Mesendoderm (in vitro differentiated cells): ENCODE measurements at places on chromosomes 7 and 10.

DNA sequence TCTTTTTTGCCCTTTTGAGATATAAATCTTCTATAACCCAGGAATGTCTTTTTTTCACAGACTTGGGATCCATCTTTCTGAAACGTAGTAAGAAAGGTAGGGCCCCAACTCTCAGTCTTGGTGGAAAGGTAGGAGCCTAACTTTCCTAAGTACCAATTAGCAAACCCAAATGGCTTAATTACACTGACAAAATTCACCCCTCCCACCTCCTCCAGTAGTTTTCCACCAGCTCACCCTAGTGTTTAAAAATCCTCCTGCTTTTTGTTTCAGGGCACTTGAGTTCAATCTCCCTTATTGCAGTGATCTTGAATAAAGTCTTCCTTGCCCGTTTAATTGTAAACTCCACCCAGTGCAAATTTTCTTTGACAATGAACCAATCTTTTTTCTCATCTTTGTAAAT lies 600.0 kb downstream of the PHTF2 start:
- DNase-seq: peak; percentile 49

DNA sequence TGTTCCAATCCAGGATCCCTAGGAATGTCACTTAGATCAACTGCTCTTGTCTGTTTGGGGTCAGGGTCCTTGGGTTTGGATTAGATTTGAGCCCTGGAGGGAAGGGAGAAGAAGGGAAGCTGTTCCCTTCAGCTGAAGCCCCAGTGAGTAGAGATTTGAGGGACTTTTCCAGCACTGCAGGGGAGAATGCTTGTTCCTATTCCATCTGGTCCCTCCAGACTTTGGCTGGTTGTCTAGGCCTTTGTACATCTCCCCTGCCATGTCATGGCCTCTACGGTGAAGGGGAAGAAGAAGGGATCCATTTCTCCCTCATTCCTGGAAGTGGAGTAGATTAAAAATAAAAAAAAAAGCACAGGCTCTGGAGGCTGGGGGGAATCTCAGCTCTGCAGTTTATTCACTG lies 11.1 kb downstream of the C10orf62 start:
- no peak for DNase-seq

DNA sequence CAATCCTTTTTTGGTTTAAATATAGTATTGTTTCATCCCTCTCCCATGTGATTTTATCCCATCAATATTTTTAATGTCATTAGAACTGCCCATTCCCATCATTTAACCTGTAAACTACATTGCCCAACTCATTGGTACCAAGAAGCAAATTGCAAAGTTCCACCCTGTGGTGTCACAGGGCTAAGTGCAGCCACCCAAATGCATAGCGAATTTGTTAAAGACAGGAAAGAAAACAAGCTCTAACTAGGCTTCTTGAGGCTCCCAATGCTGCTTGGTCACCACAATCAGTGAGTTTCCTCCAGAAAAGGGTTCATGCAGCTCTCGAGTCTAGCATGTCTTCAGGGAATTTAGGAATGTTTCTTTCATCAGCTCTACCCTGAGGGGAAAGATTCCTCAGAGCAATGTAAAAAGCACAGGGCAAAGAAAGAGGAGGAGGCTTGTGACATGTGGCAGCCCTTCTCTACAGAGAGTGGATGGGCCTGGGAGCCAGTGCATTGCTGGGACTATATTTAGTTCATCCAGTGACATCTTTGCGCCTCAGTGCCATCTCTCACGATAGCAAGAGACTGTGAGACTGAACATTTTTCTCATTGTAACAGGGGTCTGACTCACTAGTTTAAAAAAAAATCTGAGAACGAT lies 58.1 kb downstream of the CAV1 start:
- peak; percentile 94 for DNase-seq

DNA sequence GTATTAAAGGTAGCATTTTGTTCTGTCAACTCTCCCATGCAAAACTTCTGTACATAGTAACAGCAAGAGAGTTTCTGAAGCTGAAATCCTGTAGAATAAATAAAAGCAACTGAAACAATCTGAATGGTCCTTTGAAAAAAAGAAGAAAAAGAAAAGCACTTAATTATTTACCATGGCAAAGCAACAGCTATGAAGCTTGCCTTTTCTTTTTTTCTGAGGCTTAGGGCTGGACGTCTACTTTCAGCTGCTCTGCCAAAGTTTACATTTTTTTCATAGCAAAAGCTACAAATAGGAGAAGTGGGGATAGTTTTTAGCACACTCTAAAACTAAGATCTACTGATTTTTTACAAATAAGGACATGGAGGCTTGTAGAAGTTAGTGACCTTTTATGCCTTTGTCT lies 31.3 kb upstream of the CD36 start:
- DNase-seq: no peak

DNA sequence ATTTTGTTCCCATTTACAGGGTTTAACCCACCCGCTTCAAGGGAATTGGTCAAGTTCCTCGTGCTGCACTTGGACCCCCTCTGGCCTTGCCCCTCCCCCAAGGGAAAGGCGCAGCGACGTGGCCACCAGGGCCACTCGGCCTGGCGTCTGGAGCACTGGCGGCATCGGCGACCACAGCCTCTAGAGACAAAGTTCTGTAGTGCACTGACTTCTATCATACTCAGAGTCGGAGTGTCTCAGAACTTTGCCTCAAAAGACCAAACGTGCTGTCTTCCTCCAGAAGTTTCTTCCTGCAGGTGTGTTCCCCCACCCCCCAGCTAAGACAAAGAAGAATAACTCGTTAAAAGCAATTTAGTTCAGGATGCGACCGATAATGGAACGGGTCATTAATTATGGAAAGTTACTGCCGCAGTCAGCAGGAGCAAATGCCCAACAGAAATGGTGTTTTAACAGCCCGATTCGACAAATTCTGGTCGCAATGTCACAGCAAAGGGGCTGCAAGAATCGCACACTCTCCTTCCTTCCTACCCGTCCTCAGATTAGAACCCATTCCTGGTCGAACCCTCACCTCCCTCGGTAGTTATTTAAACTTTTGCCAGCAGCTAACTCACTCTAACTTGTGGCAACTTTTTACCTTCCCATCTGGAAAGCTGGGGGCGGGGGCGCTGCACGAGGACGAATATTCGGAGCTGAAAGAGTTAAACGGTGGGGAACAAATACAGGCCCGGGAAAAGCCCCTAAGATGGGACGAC lies 202.1 kb upstream of the NFE2L3 start:
- DNase-seq: peak; percentile 73

DNA sequence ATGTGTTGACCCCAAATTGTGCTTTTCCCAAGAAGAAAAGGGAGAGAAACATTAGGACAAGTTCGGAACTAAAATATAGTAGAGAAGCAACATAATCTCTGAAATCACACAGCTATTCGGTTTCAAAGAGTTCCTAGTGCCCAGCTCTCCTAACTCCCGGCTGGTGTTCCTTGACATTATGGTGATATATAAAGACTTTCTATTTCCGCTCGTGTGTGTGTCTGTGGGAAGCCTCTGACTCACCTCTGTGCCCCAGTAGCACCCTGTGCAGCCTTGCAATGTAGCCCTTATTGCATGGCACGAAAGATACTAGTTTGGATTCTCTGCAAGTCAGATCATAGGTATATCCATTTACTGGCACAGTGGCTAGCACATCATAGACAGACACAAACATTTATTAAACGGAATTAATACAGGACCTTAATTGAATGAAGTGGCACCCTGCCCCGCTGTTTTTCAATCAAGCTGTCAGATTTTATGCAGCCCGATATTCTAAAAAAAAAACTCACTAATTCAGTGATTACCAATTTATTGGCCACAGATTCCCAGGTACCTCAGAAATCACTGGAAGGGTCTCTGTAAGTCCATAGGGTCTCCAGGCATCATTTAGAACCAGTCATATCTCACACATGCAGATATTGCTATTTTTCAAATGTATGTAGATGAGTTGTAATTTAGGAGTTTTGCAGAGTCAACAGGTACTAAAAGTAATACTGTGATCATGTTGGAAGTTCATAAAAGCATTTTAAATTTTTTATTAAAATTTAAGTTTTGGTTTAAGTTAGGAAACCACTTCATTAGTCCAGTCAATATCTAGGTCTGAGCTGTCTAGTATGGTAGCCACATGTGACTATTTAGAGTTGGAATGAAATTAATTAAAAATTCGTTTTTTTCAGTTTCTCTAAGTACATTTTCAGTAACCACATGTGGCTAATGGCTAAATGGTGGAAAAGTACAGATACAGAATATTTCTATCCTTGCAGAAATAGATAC lies 43.3 kb downstream of the SFTPD start:
- DNase-seq: peak; percentile 12

DNA sequence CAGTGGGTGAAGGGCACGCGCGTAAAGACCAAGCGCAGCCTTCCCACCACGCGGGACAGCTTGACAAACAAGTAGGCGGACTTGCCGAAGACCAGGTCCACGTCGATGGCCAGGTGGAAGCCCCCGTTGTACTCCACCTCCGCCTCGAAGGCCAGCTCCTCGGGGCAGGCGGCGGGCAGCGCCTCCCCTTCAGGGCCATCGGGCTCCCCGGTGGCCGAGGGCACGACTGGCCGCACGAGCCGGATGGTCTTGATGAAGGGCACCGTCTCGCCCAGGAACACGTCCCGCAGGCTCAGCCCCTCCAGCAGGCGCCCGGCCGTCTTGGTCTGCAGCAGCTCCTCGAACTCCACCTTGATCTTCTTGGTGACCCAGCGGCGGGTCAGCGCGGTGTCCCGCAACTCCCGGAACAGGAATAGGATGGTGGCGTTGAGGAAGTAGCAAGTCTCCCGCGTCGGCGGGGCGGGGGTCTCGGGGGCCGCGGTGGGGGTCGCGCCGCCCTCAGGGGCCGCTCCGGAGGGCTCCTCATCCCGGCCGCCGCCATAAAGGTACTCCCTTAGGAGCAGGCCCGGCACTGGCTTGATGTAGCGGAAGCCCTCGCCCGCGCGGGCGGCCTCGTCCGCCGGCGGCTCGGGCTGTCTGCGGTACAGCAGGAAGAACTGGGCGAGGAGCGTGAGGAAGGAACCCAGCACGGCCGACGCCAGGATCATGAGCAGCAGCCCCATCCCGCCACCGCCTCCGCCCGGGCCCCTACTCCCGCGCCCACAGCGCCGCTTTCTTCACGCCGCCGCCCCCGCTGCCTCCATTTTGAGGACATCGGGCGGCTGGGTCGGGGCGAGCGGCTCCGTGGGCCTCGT lies 507 bp downstream of the PDZD8 start:
- DNase-seq: peak; percentile 59
